ENCODE measurements at places on chromosomes 16 and 17. TPM values are rescaled to one million over a fixed set of nuclear protein-coding genes. Genes with fewer than 3 reads are reported as not detected.

KRT40 gene
- total RNA-seq, result not detected

CACNA1H gene
- 1.6 TPM for total RNA-seq

OTOA gene
- not detected for total RNA-seq

IRX6 gene
- 48.4 TPM for total RNA-seq

RHBDF2 gene
- 21.8 TPM for total RNA-seq

CDH5 gene
- total RNA-seq, result 39.6 TPM

MSLN gene
- not detected for total RNA-seq

USP10 gene
- total RNA-seq, result 73.5 TPM

OSGIN1 gene
- total RNA-seq, result 10.1 TPM

FNDC8 gene
- not detected for total RNA-seq

TP53 gene
- 44.6 TPM for total RNA-seq

DYNLRB2 gene
- not detected for total RNA-seq

RCVRN gene
- total RNA-seq, result 0.09 TPM

CHRNE gene
- 0.23 TPM for total RNA-seq

PSMD12 gene
- 45.3 TPM for total RNA-seq

FSCN2 gene
- not detected for total RNA-seq

RHBDF1 gene
- 25.7 TPM for total RNA-seq

MYH2 gene
- not detected for total RNA-seq

FAM83G gene
- total RNA-seq, result 7.4 TPM

SHISA9 gene
- 0.22 TPM for total RNA-seq

VTN gene
- total RNA-seq, result 85.8 TPM

ST6GALNAC1 gene
- 7.4 TPM for total RNA-seq

MRPL45 gene
- total RNA-seq, result 34.2 TPM

NETO2 gene
- total RNA-seq, result 1.2 TPM

UBE2I gene
- total RNA-seq, result 59.3 TPM

RNF157 gene
- 5.2 TPM for total RNA-seq

CYBA gene
- 23.4 TPM for total RNA-seq

ELMO3 gene
- 0.75 TPM for total RNA-seq

COA3 gene
- 70.8 TPM for total RNA-seq

TEKT5 gene
- not detected for total RNA-seq

EARS2 gene
- 17.2 TPM for total RNA-seq

CDR2L gene
- total RNA-seq, result 13.0 TPM

MYO15B gene
- 14.0 TPM for total RNA-seq

HSD11B2 gene
- total RNA-seq, result 0.88 TPM

ARRB2 gene
- total RNA-seq, result 21.0 TPM

UTS2R gene
- total RNA-seq, result 2.7 TPM

TPSD1 gene
- total RNA-seq, result not detected
